T-helper 1 cell (primary cell): ENCODE measurements at places on chromosomes 3 and 15.
A peak's percentile ranks its signal among the peaks of the same experiment; 100 is the strongest.

- no peak for DNase-seq
These were observed 218.8 kb downstream of the UBE2E2 start for GRCh38 chr3:23421811-23422516.

DNA sequence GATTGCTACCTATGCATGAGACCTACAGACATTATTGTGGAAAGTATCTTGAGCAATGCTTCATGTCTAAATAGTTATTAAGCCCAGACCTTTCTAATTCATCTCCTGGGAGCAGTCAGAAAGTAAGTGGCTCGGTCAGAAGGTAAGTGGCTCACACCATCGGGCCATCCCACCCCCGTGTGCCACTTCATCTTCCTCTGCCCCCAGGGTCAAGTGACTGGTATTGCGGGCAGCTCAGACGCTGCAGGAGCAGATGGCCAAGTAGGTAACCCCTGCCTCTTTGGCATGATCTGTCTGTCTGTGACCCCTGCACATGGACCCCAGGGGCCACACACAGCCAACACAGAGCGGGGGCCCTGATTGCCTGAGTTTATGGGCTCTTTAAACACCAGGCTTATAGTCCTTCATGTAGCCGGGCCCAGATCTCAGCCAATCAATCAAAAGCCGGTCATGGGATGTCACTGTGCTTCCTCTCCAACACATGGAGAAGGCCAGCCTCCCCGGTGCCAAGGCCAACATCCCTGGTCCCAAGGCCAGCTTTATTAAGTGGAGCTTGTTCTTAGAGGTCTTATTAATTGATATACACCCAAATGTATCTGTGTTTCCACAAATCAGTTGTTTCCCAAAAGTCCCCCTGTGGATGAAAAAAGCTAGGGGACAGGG is 42.9 kb downstream of the LARP6 start:
- no peak for DNase-seq

DNA sequence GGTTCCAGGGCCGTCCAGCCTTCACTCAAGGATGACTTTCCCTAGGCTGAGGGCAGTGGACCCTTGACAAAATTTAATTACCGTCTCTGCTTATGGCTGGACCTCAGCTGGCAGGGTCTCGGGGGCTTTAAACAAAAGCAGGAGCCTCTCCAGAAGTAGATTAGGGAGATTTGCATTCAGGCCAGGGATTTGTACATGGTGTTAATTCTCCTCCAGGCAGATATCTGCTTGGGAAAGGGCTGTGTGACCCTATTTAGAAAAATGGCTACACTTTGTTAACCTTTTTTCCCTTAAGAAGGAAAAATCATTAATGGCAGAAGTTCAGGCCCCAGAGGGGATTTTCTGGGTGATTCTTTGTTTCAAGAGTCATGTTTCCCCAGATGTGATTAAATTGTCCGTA is 329.1 kb upstream of the C2CD4B start:
- DNase-seq = no peak

DNA sequence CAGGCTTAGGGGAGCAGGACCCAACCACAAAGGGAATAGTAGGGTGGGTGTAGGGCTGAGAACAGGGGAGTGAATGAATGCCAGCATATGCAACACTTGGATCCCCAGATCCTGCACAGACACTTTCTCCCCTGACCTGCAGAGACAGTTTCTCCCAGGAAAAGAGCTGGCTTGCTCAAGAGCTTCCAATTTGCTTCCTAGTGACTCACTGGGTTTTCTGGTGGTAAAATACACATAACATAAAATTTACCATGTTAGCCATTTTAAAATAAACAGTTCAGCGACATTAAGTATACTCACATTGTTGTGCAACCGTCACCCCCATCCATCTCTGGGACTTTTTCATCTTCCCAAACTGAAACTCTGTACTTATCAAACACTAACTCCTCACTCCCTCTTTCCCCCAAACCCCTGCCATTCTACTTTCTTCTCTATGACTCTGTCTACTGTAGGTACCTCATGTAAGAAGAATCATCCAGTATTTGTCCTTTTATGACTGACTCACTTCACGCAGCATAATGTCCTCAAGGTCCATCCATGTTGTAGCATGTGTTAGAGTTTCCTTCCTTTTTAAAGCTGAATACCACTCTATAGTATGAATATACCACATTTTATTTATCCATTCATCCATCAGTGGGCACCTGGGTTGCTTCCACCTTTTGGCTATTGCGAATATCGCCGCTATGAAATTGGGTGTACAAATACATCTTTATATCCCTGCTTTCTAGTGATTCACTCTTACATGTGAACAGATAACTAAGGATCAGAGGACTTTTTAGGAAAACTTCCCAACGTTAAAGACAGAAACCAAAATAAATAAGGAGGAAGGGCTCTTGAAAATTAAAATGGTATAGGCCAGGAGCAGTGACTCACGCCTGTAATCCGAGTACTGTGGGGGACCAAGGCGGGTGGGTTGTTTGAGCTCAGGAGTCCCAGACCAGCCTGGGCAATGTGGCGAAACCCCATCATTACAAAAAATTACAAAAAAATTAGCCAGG is 95.6 kb upstream of the TJP1 start:
- DNase-seq = no peak

DNA sequence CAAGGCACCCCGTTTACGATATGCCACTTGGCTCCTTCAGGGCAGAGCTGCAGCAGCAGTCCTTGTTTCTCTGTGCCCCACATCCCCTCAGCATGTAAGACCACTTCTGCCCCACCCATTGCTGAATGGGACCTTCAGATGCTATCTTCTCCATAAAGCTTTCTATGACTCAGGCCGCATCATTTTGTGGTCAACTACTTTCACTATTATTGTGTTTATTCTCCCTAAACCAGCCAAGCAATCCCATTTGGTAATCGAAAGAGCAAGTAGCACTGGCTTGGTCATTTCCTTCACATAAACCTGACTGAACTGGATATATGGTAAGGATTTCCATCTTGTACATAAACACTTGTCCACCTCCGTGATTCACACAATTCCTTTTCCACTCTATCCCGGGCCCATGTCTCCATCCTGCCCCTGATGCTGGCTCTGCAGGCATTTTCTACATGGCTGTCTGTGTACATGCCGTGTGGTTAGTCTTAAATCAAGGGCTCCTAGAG is 25.7 kb downstream of the LIPC start:
- DNase-seq = no peak

GRCh38 chr3:16514021-16514700 is 662 bp upstream of the RFTN1 start:
- no peak for DNase-seq

DNA sequence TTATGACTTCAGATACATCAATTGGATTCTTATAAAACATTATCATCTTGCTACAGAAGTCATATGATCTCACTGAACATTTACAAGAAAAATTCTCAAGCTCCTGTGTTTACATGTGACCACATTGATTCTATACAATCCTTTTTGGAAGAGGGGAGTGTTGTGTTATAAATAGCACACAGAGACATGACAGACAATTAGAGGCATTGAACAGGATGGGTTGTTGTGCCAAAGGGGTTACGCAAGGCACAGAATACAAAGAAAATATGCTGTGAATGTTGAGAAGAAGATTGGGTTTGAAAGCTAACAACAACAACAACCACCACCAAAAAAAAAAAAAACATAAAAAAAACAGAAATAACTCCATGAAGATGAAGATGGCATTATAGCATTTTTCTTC is 32.5 kb upstream of the TBL1XR1 start:
- no peak for DNase-seq

DNA sequence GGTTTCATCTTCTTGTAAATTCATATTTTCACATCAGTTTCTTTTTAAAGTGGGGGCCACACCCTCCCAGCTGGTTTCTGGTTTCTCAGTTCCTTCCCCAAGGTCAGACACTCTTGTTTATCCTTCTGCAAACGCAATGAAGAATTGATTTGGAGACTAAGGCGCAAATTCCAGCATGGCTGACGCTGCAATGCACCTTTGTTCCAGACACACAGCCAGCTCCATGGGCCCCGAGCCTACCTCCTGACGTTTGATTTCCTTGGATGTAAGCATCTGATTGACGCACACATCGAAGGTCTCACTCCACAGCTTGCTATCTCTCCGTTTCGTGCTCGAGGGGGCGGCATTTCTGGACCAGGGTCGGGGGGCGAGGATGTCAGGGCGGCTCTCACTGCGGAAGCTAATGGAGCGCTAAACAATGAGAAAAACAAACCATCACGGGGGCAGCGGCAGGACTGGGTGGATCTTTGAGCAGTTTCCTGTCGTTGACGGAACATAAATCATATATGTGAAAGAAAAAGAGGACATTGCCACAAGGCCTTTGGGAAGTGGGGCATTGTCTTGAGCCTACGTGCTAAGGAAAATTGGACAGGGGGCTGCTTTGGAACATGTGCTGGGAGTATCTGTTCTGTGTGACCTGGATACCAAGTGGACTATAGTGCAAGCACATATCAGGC is 46.9 kb downstream of the ARHGEF3 start:
- DNase-seq = peak; percentile 22

DNA sequence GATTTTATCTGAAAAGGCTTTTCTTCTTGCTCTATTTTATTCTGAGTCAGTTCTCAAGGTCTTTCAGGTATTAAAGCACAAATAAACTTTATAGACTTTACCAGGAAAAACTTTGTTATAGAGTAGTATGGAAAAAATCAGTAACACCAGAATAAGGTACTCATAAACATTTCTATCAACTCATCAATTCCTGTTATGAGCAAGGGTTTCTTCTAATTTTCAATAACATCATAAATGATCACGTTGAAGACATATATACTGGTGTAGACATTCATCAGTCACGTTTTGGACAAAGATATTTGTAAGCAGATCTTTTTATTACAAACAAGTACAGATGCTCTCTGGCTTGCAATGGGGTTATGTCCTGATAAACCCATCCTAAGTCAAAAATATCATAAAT is 9.6 kb upstream of the HDC start:
- DNase-seq = no peak

DNA sequence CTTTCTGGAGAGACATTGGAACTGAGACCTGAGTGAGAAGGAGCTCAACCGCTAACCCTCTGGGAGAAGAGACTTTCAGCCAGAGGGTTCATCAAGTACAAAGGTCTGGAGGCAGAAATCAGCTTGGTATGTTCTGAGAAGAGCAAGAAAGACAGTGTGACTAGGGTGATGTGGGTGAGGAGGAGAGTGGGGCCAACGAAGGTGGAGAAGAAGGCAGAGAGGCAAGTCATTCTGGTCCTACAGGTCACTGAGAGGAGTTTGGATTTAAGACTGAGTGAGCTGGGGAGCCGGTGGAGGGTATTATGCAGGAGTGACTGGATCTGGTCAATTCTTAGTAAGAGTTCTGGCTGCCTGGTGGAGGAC is 12.2 kb downstream of the XIRP1 start:
- DNase-seq = no peak

- no peak for DNase-seq
These were observed 127.8 kb downstream of the CHDH start for GRCh38 chr3:53718462-53718861.

DNA sequence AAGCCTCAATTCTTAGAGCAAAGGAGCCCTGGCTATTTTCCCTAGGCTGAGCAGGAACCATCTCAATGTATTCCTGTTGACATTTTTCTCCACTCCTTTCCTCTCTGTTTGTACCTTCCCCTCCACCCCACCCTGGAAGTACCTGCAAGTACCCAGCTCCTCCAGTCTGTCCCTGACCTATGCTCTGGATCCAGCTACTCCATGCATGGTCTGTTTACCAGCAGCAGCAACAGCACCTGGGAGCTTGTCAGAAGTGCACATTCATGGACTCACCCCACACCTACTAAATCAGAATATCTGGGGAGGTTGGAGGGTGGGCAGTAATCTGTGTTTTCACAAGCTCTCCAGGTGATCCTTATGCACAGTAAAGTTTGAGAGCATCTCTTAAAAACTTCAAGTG is 240.7 kb upstream of the UMPS start:
- no peak for DNase-seq

DNA sequence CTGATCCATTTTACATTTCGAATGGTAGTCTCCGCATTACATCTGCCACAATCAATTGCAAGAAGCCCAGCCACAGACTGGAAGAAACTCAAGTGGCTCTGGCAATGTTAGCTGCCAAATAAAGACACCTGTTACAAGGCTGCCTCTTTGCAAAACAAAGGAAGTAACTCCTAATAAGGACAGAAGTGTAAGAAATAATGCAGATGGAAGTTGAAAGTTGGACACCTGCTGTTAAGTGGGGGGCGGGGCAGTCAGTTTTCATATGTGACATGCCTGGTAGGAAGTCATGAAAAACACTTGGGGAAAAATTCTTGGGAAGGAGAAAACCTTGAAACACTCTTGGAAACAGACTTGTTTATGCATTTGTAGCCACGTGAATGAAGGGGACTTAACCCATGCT is 54.1 kb upstream of the ATP2C1 start:
- no peak for DNase-seq

GRCh38 chr3:46898321-46899150 is 21.0 kb downstream of the PTH1R start:
- no peak for DNase-seq

DNA sequence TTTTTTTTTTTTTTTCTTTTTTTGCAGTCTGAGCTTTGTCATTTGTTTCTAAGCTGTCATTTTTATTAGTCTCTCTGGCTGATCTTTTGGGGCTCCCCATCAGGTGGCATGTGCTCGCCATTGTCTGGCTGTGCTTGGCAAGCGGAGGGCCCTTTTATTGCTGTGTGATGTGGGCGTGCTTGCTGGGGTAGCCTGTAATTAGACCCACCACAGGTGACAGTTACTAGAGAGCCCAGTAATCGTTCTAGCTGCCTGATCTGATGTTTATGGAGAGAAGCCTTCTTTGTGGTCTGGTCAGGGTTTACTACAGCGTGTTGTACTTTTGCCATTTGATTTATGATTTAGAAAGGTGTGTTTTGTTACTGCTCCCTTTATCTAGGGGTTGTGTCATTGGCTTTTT is 179.9 kb downstream of the MCTP2 start:
- DNase-seq = no peak

DNA sequence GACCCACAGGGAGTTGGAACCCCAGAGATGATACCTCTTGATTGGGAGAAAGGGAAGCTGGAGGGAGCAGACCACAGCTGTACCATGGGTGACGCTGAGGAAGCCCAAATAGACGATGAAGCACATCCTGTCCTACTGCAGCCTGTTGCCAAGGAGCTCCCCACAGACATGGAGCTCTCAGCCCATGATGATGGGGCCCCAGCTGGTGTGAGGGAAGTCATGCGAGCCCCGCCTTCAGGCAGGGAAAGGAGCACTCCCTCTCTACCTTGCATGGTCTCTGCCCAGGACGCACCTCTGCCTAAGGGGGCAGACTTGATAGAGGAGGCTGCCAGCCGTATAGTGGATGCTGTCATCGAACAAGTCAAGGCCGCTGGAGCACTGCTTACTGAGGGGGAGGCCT is 201.1 kb downstream of the AKAP13 start:
- peak; percentile 17 for DNase-seq

- DNase-seq = no peak
These were observed 36.8 kb upstream of the SUCLG2 start for GRCh38 chr3:67691207-67691606.
